ENCODE measurements at places on chromosomes 11 and 22.

GRCh38 chr11:109205312-109205711, 216.7 kb upstream of the C11orf87 start:
- DNase-seq = no peak

- DNase-seq = no peak
These were observed 1.4 kb upstream of the MUC2 start for GRCh38 chr11:1073261-1073724.

DNA sequence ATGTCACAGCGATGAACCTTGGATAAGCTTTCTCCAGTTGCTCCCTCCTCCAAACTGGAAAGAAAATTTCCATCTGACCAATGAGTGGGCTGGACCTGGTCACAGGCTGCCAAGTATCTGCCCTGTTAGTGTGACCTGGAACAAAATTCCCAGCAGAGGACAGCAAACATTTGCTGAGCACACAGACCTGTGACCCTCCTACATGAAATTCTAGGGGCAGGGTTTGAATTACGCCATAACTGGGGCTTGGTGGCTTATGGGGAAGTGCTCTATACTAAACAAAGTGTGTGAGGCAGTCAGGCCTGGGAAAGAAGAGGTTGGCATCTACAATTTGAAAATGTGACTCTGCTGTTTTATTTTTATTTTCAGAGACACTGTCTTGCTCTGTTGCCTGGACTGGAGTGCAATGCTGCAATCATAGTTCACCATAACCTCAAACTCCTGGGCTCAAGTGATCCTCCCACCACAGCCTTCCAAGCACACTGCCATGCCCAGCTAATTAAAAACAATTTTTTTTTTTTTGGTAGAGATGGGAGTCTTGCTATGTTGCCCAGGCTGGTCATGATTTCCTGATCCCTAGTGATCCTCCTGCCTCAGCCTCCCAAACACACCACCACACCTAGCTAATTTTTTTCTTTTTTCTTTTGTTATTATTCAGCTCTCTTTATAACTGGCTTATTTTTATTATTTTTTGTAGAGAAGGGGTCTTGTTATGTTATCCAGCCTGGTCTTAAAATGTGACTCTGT, 13.6 kb upstream of the XBP1 start:
- DNase-seq = no peak

GRCh38 chr22:45964372-45964771, 12.6 kb downstream of the WNT7B start:
- no peak for DNase-seq

DNA sequence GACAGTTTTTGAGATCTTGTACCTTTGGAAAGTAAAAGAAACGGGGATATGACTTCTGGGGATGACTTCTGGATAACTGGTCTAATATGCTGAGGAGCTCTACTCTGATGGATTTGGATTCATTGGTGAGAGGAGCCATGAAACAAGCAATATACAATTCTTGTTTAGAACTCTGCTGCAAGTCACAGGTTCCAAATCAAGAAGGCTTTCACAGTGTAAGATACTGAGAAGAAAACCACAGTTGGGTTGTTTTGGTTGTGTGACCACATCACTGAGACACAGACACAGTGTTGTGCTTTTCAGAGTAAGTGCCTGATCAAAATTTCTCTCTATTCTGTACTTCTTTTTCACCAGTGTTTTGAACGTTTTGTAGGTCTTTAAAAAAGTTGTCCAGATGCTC, 13.1 kb upstream of the UCP2 start:
- no peak for DNase-seq

- DNase-seq = no peak
These were observed 218.2 kb upstream of the CARD18 start for GRCh38 chr11:105357764-105358163.

GRCh38 chr11:8227156-8228152, 36.2 kb downstream of the LMO1 start:
- DNase-seq = no peak

DNA sequence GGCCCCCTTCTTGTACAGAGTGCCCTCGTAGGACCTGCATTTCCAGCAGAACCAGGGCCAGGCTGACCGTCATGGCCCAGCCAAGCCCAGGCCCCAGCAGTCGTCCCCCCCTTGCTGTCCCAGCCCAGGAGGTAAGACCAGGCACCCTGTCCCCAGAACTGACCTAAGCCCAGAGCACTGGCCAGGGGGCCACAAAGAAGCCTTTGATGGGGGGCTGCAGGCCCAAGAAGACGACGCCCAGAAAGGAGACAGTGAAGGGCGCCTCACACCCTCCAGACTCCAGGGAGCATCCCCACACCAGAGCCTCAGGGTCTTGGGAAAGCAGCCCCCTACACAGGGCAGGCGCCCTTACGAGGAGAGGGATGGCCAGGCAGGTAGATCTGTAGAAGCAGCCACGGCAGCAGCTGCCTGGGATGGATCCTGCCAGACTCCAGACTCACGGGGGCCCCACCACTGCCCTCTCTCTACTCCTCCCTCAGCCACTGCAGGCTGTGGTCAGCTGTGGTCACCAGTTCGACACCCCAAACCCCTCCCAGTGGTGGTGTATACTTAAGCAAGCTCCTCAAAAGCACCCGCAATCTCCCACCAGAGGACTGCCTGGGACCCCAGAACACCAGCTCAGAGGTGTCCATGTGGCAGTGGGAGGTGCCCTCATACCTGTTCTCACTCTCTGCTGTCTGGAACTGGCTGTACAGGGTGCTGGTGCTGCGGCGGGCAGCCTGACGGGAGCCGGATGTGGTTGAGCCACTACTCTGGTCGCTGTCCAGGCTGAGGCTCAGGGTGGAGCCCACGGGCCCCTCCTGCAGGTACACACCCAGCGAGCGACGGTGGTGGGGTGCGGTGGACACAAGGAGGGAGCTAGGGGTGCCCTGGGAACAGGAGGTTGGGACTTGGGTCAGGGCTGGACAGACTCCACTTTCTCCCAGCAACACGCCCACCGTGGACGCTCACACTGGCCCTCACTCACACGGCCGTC, 27.0 kb downstream of the SBF1 start:
- no peak for DNase-seq

- DNase-seq = no peak
These were observed 96.3 kb upstream of the RAB1B start for GRCh38 chr11:66172146-66172545.

DNA sequence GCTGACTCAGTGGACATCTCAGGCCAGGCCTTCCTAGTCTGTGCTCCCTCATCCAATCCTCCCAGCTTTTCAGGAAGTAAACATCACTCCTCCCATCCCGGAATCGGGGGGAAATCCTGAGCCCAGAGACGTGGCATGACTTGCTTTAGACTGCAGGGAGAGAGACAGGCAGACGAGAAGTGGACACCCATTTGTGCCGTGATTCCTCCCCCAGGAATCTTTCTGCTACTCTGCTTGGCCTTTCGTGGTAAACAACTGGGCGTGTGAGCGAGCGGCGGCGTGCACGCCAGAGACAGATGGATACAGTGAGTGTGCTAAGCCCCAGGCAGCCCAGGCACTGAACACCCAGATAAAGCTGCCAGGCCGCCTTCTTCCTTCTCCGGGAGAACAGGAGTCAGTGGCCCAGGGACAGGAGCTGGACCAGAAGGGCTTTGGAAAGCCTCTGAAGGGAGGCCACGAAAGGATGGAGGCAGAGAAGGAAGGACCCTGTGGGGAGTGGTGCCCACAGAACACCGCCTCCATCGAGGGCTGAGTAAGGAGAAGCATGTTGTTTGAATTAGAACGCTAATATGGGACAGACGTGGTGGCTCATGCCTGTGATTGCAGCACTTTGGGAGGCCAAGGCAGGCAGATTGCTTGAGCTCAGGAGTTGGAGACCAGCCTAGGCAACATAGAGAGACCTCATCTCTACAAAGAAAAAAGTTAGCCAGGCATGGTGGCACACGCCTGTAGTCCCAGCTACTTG, 53.0 kb upstream of the PRR5 start:
- no peak for DNase-seq

GRCh38 chr22:47586038-47586437, 823.6 kb downstream of the TBC1D22A start:
- no peak for DNase-seq

DNA sequence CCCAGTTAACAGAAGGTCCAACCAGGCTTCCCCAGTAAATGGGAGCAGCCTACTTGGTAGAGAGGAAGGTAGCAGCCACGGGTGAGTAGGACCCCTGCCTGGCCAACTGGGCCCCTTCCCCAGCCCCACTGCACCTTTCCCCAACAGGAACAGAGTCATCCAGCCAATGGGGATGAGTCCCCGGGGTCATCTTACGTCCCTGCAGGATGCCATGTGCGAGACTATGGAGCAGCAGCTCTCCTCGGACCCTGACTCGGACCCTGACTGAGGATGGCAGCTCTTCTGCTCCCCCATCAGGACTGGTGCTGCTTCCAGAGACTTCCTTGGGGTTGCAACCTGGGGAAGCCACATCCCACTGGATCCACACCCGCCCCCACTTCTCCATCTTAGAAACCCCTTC, 6.6 kb downstream of the RIC8A start:
- no peak for DNase-seq

GRCh38 chr11:838441-839279, 3.7 kb downstream of the POLR2L start:
- peak; percentile 79 for DNase-seq

- DNase-seq = peak; percentile 73
These were observed 220.6 kb downstream of the NTM start for GRCh38 chr11:131591051-131591461.

DNA sequence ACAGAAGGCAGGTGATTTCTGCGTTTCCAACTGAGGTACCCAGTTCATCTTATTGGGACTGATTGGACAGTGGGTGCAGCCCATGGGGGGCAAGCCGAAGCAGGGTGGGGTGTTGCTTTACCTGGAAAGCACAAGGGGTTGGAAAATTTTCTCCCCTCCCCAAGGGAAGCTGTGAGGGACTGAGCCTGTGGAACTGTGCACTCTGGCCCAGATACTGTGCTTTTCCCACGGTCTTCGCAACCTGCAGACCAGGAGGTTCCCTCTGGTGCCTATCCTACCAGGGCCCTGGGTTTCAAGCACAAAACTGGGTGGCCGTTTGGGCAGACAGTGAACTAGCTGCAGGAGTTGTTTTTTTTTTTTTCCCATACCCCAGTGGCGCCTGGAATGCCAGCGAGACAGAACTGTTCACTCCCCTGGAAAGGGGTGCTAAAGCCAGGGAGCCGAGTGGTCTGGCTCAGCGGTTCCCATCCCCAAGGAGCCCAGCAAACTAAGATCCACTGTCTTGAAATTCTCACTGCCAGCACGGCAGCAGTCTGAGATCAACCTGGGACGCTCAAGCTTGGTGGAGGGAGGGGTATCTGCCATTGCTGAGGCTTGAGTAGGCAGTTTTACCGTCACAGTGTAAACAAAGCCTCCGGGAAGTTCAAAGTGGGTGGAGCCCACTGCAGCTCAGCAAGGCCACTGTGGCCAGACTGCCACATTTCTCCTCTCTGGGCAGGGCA, 97.2 kb downstream of the JRKL start:
- peak; percentile 45 for DNase-seq

- no peak for DNase-seq
These were observed 516.6 kb downstream of the BUD13 start for GRCh38 chr11:116256215-116256614.

GRCh38 chr11:119478711-119479285, 55.8 kb upstream of the THY1 start:
- peak; percentile 37 for DNase-seq

GRCh38 chr11:83695046-83695445, 408.9 kb upstream of the CCDC90B start:
- no peak for DNase-seq

GRCh38 chr22:20117633-20118299, 740 bp upstream of the TRMT2A start:
- peak; percentile 32 for DNase-seq

- no peak for DNase-seq
These were observed 110.0 kb downstream of the FBXO7 start for GRCh38 chr22:32584650-32585049.

DNA sequence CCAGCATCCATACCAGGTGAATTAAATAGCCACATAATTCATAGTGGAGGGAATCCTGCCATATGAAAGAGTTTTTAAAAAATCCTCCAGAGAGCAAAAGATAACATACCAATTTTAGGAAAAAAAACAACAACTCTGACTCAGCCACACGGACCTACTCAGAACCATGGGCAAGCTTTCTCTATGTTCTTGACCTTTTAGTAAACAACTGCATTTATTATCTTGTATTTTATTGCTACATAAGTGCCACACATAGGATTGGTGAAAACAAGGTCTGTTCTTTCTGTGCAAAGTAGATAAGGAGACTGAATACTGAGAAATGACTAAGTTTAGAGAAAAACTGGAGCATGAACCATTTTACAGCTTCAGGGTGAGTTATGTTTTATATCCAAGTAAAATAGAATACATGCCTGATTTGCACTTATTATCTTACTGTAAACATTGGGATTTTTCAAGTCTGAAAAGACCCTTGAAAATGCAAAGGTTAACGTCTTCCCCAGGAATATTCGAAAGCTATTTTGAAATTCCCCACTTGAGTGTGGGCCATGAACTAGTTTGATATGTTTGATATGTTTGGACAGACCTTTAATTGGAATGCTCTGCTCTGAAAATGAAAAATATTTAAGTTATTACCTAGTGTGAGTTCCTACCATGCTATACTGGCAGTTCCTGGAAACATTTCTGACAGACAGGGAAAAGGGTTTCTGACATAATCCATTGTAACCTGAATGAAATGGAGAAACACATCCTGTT, 89.5 kb upstream of the DDI1 start:
- no peak for DNase-seq

- DNase-seq = no peak
These were observed 448.3 kb downstream of the INSC start for GRCh38 chr11:15563054-15563453.

- no peak for DNase-seq
These were observed 87.3 kb downstream of the CELSR1 start for GRCh38 chr22:46449974-46450745.

DNA sequence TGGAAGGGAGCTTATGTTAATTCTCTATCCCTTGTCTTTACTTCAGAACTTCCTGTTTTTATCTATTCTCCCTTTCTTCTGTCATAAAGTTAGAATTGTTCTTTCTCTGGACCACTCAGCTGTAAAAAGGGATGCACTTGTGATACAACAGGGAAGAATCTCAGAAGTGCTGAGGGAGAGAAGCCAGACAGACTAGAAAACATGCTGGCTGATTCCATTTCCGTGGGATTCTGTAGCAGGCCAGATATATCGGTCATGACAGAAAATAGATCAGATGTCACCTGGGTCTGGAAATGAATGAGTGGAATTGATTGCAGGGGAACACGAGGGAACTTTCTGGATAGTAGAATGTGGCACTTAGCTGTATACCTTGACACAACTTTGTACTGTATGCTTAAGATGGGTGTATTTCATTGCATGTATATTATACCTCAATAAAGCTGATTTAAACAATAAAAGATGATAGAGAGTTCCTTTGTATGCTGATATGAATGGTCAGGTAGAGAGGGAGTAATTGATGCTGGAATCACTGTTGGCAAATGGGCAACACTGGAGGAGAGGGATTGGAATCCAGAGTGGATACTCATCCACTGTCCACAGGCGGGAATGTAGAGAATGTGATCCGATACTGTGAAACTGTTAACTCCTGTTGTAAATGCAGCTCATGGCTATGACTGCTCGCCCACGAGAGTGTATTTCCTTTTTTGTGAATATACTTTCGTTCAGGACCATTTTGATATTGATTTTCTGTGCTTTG, 59.6 kb downstream of the ATXN10 start:
- DNase-seq = peak; percentile 44
